ENCODE measurements at places on chromosomes 2 and 18.

DNA sequence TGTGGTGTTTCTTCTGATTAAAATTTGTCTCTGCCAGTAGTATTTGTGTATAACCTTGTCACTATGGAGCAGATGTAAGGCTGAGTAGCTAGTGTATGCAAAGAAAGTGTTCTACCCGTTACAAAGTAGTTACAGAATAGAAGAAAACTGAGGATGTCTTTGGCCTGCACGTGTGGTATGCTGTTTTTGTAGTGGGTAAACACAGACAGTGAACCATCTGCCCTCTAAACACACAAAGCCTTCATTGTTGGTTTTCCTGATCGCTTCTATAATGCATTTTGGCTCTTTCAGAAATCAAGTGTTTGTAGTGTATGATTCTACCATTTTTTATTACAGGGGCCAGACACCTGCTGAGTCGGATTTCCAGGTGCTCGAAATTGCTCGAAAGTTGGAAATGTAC, 61.5 kb downstream of the FARP2 start:
- DNase-seq = no peak

GRCh38 chr2:173972636-173973035, 7.5 kb upstream of the SP3 start:
- no peak for DNase-seq

GRCh38 chr18:9025091-9025838, 77.2 kb upstream of the NDUFV2 start:
- no peak for DNase-seq

DNA sequence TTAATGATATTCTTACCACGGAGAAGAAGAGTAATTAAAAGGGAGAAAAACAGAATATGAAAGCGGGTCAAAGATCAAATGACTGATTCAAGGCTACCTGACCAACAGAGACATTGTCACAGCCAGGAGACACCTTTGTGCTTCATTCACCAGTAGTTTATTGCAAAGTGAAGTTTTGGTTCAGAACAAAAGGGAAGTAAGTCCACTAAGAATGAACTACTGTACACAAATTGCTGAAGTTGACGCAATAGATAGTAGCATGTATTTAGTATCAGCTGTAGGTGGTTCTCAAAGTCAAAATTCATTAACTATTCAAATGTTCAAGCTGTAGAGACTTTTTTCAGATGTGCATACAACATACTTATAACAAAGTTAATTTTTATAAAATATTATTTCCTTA, 64.7 kb upstream of the COX7A2L start:
- DNase-seq = no peak

DNA sequence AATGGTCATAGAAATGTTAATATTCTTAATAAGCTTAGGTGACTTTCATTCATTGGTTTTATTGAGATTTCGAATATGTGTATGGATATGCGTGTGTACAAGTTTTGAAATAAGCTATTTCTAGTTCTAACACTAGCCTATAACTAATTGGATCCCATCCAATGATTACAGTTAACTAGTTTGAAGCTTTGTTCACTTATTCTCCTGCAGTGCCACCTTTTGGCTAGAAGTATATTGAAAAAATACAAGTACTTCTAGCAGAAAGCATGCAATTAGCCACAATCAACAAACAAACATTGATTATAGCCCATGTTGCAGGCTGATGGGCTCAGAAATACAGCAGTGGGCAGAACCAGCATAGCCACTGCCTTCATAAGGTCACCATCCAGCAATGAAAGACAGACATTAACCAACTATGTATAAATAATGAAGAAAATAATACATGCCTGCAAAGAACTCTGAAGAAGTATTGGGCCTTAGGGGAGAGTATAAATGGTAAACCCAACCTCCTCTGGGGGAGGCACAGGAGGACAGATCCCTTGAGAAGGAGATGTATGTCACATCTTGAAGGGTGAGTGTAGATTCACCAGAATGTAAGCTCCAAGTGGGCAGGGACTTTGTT, 5.1 kb upstream of the PIEZO2 start:
- DNase-seq = peak; percentile 25

DNA sequence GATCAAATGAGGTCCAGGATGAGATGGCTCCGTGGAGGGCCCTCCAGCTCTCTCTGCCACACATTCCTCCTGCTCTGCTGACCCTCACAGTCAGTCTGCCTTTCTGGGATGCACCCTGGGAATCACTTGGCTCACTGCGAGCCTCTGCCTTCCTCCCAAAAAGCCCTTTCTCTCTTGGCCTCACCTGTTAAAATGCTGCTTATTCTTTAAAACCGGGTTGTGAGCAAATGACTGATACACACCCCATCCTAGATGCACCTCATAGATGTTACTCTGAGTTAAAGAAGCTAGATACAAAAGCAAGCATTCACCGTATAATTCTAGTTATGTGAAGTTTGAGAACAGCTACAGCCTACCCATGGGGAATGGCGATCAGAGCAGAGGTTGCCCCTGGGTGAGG, 167.7 kb upstream of the MYCN start:
- DNase-seq = no peak

GRCh38 chr18:55546851-55547704, 40.9 kb downstream of the TCF4 start:
- DNase-seq = peak; percentile 10

GRCh38 chr18:8754995-8755960, 49.9 kb downstream of the MTCL1 start:
- no peak for DNase-seq

DNA sequence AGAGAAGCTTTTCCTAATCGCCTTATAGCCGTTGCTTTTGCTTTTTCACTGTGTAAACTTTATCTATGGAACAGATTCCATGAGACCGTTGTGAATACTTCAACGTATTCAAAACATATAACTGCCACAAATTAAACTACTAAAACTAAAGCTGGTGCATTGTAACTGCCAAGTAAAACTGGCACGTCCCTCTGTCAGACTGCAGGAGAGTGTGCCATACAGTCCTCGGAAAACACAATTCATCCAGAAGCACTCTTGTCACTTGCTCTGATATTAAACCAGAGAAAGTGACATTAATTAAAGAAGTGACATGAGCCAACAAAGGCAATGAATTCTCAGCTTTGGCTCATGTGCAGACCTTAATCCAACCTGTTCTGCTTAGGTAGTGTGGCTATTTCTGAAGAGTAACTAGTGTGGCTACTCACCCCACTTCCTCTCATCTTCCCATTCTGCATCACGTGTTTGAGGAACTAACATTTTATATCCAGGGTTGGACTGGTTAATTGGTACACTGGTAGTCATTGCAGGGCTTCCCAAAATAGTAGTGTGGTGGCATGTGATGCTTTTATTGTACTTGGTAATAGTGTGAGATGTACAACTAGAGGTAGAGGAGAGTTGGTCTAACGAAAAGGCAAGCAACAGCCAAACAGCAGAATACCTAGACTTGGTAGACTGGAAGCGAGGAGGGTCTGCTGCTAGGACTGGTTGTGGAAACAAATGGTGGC, 9.7 kb downstream of the VRK2 start:
- DNase-seq = no peak

- DNase-seq = no peak
These were observed 243.3 kb downstream of the TSN start for GRCh38 chr2:121998751-121999150.

DNA sequence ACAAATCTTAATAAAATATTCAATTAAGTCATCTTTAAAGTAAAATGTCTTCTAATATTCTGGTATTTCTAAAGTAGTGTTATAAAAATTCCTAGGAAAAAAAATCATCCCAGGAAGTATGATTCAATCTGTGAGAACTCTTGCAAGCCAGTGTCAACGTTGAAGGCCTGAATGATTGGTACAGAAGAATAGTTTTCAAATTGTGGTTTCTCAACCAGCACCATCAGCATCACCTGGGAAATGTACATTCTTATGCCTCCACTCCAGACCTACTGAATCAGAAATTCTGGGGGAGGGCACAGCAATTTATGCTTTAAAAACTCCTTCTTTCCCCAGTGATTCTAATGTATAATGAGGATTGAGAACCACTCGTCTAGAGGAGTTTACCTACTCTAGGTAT, 62.3 kb upstream of the C2orf15 start:
- DNase-seq = no peak

DNA sequence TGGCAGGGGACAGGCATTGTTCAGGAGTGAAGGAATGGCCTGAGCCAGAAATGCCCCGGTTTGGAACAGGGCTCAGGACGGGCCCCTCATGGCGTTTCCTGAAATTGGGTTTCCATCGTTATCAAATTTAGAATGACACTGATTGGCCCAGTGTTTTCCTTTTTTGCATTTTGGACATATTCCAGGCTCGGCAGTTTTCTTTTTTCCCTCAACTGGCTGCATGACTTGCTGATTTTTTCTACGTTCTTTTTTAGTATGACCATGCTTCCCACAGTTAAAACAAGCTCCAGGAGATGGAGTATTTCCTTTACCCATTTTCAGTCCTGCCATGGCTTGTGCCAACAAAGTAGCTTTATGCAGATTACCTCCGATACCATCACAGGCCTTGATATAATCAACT, 20.4 kb upstream of the LYG2 start:
- DNase-seq = no peak

- no peak for DNase-seq
These were observed 1193.4 kb downstream of the DSC3 start for GRCh38 chr18:29849144-29849543.

- no peak for DNase-seq
These were observed 155.1 kb downstream of the DYSF start for GRCh38 chr2:71608441-71608840.

- no peak for DNase-seq
These were observed 32.2 kb upstream of the AMMECR1L start for GRCh38 chr2:127917916-127918315.

DNA sequence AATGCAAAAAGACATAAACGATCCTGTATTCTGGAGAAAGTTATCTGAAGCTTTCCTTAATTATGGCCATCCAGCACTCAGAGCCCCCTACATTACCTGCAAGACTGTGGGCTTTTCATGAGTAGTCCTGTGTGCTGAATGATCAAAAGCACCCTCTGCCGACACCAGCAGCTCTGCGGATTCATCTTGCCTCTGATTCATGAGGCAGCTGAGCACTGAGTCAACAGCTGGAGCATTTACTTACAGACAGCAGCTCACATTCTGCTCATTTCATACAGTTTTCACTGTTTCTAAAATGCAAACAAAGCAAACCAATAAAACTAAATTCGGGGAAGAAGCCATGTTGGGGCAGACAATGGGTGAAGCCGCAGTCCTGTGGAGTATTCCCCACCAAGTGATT, 886.5 kb downstream of the CNTNAP5 start:
- DNase-seq = no peak

- no peak for DNase-seq
These were observed 64.7 kb upstream of the RASGRP3 start for GRCh38 chr2:33411765-33412164.

- no peak for DNase-seq
These were observed 16.3 kb downstream of the SIX3 start for GRCh38 chr2:44957656-44958327.

DNA sequence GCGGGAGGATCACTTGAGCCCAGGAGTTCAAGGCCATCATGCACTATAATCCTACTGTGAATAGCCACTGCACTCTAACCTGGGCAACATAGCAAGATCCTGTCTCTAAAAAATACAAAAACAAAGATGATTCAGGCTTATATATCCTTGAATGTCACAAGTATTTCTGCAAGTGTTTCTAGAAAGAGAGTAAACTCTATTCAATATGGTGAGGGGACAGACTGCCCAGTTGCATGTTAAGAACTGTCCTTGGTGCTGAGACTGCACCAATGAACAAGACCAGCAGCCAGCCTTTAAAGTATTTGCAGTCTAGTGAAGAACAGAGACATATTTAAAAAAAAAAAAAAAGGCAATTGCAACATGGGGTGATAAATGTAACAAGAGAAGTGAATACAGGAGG, 16.4 kb downstream of the MAP3K19 start:
- DNase-seq = peak; percentile 1

DNA sequence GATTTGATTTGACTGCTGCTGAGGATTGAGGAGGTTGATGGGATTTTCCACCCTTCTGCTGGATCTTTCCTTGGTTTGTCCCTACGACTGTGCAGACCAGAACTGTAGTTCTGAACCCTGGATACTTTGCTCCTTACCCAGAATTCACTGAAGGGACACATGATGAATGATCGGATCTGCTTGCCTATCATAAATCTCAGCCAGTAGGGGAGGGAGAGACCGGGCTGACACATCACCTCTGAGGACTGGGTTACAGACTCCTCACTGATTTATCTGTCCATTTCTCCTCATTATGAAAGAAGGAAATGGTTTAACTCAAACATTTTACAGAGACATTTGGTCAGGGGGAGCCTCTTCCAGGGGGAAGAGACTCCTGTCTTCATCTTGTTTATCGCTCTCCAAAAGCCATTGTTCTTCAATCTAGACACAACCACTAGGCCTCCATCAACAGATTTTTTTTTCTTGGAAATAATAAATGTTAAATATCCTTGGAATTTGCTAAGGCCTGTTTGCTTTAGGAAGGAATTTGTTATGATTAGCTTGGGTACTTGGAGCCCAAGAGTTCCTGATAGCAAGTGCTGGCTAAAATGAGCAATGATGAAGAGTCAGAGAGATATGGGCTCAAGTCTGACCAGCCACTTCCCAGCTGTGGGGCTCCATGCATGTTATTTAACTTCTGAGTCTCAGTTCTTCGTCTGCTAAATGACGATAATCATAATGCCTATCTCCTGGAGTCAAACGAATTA, 925.5 kb downstream of the SLC4A3 start:
- DNase-seq = no peak

GRCh38 chr2:234278556-234279255, 218.2 kb downstream of the ARL4C start:
- no peak for DNase-seq

GRCh38 chr2:3959372-3959771, 256.0 kb downstream of the DCDC2C start:
- DNase-seq = no peak

GRCh38 chr2:12642332-12642731, 74.4 kb upstream of the TRIB2 start:
- no peak for DNase-seq

- no peak for DNase-seq
These were observed 62.0 kb upstream of the SGPP2 start for GRCh38 chr2:222362336-222362735.

DNA sequence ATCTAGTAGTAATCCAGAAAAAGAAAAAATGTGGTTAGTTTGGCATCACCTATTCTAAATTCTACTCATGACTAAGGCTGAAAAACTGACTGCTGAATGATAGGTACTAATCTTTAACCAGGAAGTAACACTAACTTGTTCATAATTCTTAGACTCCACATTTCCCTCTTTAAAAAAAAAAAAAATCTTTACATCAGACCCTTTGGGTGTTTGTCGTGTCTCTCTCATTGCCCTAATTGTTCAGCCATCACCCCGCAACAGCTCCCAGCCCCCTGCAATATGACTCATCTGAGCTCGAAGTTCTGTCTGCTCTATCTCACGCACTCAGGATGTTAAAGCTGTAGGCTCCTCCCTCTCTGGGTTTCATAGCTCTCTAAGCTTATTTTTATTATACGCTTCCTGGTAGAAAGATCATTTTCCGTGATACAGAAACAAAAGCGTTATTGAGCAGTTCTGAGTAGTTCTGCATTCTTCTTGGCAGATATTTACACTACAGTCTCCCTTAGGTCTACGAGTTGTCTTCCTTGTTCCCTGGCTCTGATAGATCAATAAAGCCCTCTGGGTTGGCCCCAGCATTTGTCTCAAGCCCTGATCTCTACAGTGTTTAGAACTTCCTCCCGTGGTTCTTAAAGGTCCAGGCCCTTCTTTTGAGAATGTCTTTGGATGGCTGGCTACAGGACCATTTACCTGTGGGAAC, 95.6 kb downstream of the TNFRSF11A start:
- DNase-seq = no peak

Data from AG09319 (cell line).